Mesenteric fat pad (tissue), 1 donor: ENCODE measurements at places on chromosomes 12 and 14.

DNA sequence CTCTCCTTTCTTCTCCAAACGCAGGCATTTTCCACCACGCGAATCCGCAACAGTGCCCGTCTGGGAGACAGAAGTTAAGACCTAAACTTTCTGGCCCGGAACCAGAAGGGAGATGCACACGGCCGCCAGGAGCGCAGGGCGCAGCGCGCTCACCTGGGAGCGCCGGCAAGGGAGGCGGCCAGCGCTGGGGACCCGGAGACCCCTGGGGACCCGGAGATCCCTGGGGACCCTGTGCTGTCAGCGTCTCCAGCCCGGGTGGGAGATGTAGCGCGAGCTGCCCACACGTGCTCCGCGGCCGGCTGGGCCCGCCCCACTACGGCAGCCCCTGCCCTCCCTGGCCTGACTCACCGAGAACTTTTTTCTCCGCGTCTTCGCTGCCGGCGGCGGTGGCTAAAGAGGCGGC, 620 bp downstream of the YBX3 start:
- peak; percentile 90 for DNase-seq

DNA sequence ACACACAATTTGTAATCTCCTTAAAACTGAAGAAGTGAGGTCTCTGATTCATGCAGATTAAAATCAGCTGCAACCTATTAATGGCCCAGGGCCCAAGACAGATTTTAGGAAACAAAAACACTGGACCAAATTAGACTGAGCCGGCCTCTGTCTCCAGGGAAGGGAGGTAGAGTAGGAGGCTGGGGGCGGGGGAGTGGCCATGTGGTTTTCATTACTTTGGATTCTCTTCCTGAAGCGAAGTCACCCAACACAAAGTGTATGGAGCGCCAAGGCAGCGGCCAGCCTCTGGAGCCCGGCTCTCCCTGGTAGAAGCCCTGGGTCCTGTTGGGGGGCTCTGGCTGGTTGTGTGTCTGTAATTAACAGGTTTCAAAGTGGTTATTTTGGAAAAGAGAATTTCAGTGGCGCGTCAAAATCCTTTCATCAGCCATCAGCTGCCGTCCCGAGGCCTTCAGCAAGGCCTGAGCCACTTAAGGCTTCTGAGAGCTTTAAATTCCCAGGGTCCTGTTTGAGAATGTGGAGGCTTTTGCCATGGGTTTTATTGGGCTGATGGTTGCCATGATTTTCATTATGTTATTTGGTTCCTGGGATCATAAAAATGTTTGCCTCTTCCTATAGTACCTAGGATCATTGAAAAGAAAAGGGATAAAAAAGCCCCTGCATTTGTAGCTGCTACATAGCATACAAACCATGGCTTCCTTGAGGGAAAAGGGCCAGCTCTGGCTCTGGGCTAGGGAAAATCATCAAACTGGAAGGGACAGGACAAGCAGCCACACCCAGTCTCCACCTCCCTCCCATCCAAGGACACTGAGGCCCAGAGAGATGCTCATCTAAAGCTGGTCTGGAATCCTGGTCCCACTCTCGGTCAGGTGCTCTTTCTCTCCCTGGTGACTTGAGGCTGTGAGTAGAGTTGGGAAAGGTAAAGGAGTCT, 282.4 kb downstream of the ZFP36L1 start:
- no peak for DNase-seq

DNA sequence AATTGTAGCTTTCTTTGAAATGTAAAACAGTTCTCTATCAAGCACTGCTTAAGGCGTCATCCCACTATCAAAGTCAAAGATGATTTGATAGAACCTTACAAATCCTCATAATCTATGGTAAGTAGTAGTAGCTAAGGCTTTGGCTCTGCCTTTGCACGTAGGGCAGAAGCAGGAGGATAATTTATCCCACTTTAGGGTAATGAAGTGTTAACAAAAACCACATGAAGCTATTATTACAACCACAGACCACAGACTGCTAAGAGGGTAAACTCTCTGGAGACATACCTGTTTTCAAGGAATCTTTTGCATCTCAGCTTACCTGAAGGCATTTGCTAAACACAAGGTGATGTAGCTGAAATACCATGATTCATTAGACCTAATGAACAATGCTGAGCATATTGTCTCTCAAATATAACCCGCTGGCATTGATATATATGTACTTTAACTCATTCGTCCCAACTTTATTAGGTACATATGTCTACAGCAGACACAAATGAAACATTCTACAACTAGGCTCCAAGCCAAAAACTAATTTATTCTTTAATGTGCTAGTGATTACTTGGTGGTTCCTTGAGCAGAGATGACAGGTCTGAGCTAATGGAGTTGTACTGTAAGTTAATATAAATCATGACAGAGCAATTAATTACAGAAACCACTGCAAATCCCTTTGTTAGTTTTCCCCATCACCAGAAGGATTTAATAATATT, 368.8 kb downstream of the ETNK1 start:
- DNase-seq = no peak

DNA sequence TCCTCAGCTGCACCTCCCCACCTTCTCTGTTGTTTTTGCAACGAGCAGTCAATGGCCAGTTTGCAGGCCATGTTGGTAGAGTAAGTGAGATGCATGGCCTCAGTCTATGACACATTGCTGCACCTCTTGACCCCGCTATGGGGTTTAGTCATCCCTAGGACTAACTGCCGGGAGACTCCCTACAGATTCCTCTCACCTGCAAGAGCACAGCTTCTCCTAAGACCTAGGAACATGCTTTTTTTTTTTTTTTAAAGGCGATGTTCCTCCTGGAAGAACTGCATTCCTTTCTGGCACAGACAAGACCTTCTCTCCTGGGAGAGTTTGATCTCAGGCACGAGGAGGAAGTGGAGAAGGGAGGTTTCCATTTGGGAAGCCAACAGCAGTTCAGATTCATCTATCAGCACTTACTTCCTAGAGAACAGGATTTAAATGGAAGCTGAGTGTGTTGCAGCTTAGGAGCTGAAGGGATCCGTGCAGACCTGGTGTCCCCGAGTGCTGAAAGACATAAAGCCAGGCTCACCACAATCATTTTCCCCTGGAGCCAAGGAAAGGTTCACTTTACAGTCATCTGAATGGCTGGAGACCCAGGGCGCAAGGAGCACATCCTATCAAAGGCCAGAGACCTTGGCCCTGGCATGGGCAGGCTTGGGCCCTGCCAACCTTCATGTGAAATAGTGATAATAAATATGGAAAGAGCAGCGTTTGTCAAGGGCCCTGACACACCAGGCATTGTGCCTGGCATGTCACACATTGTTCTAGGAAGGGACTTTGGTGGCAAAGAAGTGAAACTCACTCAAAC, 104.1 kb downstream of the LGMN start:
- DNase-seq = no peak

DNA sequence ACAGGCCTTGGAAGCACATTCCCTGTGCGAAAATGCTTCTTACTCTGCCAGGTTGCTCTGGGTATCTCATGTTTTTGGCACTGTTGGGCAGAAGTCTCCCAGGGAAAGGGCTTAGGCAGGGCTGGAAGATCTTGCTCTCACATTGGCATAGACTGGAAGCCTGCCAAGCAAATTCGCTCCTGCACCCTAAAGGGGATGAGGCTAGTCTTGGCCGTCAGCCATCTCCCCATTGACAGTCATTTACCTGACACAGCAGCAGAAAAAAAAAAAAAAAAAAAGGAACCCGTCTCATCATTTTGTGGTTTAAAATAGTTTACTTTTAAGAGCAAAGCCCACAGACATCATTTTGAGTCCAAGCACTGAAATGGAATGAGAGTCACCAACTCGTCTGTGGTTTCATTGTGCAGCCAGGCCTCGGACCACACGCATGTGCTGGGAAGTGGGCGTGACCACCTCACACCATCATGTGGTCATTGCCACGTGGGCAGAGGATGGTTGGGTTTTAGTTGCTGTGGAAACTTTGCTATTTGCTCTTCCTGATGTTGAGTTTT, 84.8 kb downstream of the NRXN3 start:
- DNase-seq = no peak

DNA sequence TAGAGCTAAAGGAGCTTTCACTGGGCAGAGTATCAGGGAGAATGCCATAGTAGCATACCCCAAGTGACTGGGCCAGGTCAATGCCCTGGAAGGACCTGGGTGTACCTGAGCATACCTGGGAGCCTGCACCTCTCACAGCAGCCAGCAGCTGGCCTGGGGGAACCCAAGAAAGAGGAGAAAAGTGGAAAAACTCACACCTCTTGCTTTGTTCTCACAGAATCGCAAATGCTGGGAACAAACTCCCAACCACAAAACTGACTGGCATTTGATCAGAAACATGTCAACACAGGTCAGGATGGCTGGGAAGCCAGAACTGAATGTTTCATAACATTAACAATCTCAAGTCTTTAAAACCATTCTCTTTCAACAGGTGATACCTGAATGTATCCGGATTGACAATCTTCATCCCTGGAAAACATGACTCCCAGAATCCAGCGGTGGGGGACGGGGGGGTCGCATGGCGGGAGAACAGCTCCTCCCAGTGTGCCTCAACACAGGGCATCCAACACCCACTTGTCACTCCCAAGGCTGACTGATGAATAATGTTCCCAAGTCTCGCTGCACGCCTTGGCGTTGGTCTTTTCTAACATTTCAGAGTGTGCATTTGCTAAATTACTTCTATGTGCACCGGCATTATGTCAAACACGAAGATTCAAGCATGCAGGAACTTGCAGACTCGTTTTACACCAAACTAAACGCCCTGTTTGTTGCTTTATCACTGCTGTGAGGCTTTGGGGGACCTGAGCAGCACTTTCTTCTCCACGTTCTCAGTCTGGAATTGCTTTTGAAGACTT, 7.9 kb downstream of the FOXN3 start:
- peak; percentile 16 for DNase-seq

- no peak for DNase-seq
These were observed 33.3 kb upstream of the KCNH5 start for GRCh38 chr14:63078569-63078968.
